ENCODE measurements at places on chromosomes 16 and 17.
A peak's percentile ranks its signal among the peaks of the same experiment; 100 is the strongest.

DNA sequence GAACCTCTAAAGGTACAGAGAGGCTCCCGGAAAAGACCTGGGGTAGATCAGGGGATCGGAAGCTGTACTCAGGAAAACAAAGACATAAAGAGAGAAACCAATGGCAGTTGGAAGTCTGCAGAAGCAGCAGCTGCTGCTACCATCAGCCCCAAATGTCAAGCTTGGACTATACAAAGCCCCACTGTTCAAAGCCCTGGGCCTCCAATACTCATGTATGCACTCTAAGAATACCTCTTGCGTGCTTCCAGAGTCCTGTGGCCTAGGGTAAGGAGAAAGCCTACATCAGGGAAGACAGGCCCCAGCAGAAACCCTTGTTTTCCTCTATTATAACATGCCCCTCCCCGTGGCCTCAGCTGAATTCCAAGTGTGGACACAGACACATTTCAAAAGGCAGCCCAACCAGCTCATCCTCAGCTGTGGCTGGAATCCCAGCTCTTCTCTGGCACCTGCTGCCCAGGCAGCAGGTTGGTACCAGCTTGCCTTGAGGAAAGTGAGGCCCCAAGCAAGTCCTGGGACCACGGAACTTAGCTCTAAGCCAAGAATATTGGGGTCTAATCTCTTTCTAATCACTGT, 19.3 kb upstream of the MTMR4 start:
- DNase-seq = no peak

DNA sequence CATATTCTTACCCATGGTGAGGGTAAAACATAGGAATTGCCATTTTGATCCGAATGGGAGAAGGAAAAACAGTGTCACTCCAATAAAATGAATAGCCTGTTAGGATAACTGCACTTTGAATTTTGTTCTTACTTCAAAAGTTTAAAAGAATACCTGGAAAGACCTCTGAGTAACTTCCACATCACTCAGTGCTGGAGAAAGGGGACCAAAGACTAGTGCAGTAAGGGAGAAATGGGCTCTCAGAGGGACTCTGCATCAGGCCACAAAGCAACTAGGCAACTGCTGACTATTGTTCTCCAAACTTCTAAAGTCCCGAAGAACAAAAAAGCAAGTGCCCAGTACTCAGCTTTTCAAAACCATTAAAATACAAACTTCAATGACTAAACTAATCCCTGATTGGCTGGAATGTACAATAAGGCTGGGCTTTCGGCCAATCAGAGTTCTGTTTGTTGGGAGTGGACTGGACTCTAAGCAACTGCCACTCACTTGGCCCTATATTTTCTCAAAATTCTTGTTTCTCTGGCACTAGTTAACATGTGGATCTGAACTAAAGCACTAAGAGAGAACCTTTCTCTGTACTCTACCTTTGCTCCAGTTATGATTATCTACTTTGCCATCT, 6.2 kb downstream of the DNAJC7 start:
- no peak for DNase-seq

DNA sequence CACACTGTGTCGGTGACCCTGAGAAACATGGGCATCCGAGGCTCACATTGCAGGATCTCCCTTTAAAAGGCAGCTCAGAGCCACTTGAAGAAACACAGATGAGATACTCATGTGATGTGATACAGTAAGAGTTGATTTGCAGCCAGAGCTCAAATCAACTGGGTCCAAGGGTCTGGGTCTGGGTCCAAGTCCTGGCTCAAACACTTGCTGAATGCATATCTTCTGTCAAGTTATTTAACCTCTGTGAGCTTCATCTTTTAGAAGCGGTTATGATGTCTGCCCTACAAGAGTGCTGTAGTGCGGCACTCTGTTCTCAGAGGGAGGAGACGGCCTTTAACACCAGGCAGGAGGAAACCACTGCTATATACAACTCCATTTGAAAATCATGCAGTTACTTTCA, 6.4 kb downstream of the KRT38 start:
- no peak for DNase-seq

DNA sequence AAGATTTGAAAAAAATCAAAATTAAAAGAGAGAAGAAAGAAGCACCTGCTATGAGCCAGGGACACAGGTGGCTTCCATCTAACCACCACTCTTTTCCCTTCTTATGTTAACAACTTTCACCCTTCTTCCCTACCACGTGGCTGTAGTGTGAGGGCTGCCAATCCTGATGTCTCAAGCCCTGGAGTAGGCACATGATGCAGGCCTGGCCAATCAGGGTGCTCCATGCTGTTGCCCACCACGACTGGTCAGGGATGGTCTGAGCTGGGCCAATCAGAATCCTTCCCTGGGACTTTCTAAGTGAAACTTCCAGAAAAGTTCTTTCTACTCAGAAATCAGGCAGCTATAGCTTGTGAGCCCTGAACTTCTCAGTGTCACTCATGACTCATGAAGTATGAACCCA, 140.7 kb downstream of the SDK2 start:
- DNase-seq = no peak

- DNase-seq = no peak
These were observed 637 bp downstream of the PLCG2 start for GRCh38 chr16:81779536-81780320.

DNA sequence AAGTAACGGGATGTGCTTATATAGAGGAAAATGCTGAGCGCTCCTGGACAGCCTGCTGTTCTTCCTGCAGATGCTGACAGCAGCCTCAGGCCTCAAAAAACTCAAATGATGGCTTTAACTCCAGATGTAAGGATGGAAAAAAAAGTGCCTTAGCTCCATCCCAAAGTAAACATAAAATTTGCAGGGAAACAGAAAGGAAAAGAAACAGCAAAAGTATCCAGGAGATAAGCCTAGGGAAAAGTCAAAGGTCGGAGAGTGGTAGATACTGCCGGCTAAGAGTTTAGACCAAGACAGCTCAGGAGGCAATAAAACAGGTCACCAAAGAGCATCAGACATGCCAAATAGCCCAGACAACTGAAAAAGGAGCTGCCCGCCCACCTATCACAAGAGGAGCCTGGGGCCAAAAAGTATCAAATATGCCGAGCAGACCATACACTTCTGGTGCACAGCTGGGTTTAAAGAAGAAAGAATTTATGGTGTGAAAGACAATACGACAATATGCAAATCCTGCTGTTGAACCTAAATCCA, 6.9 kb downstream of the KRT31 start:
- DNase-seq = no peak

- no peak for DNase-seq
These were observed 14.0 kb upstream of the ELAC2 start for GRCh38 chr17:13031718-13032350.

DNA sequence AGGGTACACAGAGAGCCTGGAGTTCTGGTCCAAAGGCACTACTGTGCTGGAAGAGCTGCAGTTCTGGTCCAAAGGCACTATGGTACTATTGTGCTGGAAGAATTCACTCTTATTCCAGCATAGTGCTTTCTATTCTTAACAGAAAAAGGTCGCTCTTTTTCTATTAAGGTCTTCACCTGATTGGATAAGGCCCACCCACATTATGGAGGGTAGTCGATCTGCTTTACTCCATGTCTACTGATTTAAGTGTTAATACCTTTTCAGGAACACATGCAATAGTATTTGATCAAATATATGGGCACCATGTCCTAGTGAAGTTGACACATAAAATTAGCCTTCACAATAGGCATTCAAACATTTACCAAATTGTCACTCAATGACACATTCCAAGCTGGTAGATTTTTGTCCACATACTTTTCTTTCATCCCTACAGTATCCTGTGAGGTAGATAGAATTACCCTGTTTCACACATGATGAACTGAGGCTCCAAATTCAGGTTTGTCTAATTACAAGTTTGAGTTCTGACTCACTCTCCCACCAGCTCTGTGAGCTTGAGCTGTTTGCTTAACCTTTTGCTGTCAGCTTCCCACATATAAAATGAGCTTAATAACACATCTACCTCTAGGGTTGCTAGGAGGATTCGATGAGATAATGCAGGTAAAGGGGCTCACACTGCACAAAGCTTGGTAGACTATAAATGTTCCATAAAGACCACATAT, 129.9 kb downstream of the AIPL1 start:
- DNase-seq = no peak

DNA sequence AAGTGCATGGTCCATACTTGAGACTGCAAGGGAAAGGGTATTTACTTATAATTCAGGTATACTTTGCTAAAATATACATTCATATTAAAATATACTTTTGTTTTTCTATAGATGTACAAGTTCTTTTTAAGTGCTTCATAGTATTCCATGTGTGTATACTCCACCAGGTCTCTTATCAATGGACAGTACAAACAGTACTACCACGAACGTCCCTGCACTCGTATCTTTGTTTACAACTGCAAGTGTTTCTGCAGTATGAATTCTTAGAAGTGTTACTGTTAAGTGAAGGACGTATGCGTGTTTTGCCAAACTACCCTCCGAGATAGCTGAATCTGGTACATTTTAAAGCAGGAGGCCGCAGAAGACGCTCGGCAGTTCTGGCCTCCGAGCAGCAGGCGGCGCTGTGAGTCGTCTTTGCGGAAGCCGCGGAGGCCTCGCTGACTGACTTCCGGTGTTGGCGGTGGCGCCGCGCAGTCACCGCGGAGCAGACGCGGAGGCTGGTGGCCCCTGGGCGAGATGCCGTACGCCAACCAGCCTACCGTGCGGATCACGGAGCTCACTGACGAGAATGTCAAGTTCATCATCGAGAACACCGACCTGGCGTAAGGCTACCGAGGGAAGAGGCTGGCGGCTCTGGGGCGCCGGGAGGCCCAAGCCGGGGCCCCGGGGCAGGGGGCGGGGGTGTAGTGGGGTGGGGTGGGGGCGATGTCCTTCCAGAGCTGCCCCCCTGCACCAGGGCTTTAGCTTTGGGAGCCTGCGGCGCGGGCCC, at the start of gene POLR2C:
TSS of gene POLR2C (plus strand) at position 471 of the 769 bp plus-strand sequence. CDS start at position 517, 46 bp downstream.
- peak; percentile 83 for DNase-seq

- no peak for DNase-seq
These were observed 101.5 kb upstream of the SMIM36 start for GRCh38 chr17:55612691-55613141.

DNA sequence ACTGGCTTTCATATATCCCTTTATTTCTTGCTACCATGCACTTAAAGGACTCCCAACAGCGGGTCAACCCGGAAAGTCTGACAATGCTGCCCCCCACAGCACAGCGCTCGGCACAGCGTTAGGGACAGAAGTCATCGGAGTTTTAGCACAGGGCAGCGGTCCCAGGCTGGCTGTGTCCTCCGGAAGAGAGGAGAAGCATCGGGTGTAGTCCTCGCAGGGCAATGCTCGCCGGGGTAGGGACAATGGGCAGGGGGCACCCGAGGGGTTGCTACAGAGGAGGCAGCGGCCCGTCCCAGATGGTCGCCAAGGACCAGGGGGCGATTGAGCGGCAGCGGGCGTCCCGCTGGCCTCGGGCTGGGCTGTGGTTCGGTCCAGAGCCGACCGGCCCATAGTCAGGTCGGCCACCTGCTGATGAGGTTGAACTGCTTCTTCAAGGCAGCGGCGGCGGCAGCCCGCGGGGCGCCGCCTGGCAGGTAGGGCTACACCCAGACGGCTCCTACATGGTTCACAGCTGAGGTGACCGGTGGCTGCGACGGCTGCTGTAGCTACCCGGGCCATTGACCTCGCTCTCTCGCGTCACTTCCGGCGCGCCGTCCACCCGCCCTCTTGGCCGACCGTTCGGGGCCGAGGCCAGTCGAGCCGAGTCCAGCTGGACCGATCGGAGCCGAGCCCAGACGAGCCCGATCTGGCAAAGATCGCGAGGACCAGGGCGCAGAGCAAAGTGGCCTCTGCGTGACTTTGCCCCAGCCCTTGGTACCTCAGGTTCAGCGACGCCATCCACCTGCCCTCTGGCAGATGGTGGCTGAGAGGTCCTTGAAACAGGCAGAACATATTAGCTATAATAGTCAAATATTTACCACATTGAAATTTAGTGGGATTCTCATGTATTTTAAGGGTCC, 4.7 kb upstream of the LCMT1 start:
- peak; percentile 82 for DNase-seq

DNA sequence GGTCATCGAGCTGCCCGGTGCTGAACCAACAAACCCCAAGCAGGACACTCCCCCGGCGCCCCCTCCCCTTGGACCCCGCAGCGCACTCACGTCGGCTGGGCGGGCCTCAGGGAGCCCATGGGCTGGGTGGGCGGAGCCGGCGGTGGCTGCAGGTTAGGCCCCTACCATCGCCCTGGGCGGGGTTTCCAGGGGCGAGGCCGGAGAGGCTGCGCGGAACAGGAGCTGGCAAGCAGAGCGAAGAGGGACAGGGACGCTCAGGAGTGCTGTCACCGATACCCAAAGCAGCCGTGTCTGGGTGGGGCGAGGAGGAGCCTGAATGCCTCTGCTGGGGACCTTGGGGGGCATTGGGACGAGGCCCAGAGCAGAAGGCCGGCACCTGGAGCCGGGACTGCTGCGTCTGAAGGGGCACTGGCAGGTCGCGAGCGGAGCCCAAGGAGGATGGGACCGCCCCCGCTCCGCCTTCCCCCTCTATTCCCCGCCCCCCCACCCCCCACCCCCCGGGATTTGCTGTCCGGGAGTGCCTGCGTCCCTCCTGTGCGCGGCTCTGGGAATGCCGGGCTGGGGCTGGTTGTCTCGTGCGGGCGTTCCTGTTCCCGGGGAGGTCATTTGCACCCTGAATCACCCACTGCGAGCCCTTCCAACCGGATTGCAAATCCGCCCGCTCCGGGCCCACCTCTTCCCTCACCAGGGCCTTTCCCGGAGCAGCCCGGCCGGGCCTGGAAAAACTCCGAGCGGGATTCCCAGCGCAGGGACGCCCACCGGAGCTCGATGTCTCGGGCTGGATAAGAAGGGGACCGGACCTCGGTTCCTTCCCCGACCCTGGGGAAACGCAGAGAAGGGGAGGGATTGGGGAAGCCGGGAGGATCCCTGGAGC, 902 bp downstream of the ARHGAP27 start:
- DNase-seq = no peak

DNA sequence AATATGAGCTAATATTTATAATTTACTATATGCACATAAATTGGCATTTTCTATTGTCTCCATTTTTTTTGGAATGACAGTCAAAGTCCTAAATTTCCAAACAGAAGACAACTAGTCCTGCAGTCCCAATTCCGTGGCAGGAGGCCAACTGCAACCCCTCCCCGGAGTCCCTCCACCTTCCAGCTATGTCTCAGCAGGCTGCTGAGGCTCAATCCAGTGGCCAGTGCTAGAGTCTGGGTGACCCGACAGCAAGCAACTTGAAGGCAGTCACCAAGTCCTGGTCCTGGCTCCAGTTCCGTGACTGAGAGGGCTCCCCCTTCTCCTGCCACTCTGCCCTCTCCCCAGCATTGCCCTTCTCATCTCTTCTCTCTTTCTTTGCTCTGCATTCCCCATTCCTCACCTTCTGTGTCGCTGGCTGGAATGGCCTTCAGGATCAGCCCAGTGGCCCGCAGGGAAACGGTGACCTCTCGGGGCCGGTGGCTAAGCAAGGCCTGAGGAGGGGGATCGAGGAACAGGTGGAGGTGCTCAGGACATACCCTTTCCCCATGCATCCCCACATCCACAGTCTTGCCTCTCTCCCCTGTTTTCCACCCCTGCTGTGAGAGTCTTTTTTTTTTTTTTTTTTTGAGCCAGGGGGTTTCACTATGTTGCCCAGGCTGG, 22.4 kb upstream of the MFSD6L start:
- DNase-seq = no peak

GRCh38 chr17:14019186-14019956, 49.9 kb upstream of the COX10 start:
- no peak for DNase-seq

Data from neuronal stem cell (in vitro differentiated cells).